ENCODE measurements at places on chromosomes 2 and 18.

DNA sequence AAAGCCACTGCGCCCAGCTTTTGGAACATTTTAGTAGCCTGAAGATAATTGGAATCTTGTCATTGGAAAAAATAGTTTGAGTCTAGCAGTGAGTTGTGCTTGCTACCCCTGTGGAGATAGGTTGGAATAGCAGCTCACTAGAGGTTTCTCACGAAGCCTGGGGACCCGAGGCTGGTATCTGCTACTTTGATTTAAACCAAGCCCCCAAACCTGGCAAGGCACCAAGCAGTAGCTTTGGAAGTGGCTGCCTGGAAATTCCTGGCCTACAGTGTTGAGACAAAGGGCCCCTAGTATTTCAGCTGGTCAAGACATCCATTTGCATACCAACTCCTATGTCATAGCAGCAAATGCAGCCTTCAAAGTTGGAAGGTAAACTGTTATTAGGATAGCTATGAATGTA is 42.1 kb downstream of the NOP58 start:
- DNase-seq: no peak

DNA sequence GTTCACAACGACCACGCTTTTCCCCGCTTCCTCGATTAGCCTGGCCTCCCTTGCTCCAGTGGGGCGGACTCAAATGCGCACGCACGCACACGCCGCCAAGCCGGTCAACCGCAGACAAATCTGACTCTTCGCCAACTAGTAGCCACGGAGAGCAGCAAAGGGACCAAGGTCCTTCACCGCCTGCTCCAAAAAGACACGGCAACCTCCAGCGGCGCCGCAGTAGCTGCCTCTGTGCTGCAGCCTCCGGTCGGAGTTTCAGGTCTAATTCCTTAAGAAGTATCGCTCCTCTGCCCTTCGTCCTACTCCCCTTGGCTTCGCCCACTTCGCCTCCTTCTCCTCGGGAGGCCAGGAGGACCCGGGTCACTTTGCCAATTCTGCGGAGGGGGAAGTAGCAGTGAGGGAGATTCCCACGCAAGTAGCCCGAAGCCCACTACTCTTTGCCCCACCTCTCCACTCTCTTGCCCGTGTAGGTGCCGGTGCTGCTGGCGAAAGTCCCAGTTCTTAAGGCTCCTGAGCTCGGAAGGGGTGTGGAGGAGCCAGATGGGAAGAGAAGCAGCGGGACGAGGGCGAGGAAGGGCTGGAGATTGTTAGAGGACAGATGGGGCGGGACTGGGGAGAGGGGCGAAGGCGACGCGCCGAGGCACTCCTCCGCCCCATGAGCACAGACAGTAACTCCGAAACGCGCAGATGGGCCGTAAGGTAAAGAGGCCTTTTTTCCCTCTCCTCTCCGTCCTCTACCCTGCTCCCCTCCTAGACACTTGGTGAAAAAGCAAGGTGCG is 615 bp downstream of the AKAIN1 start:
- no peak for DNase-seq

- no peak for DNase-seq
Measured at GRCh38 chr2:237210763-237211162, 125.1 kb downstream of the COPS8 start.

- no peak for DNase-seq
Measured at GRCh38 chr2:120237491-120237902, 14.3 kb upstream of the TMEM185B start.

GRCh38 chr2:171763602-171764001 is 76.3 kb downstream of the DYNC1I2 start:
- DNase-seq: no peak

GRCh38 chr18:24502667-24503523 is 42.5 kb downstream of the HRH4 start:
- DNase-seq: no peak

DNA sequence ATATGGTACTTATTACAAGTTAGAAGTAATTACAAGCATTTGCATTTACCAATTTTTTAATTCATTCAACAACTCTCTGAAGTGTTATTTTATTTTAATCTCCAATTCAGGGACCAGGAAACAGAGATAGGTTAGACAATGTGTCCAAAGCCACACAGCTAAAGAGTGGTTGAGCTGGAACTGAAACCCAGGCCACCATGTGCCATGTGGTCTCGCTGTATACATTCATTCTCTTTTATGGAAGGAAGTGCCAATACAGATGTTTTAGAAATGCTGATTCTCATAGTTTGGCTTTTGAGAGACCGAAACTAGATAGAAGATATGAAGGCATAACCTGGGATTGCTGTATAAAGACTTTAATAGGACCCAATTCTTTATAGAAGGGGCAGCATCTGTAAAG is 684.6 kb upstream of the ID2 start:
- no peak for DNase-seq

GRCh38 chr2:70532244-70532935 is 21.2 kb downstream of the TGFA start:
- no peak for DNase-seq

- no peak for DNase-seq
Measured at GRCh38 chr2:129004485-129004884, 685.8 kb upstream of the HS6ST1 start.

GRCh38 chr2:180227461-180227860 is 220.4 kb upstream of the CWC22 start:
- no peak for DNase-seq

DNA sequence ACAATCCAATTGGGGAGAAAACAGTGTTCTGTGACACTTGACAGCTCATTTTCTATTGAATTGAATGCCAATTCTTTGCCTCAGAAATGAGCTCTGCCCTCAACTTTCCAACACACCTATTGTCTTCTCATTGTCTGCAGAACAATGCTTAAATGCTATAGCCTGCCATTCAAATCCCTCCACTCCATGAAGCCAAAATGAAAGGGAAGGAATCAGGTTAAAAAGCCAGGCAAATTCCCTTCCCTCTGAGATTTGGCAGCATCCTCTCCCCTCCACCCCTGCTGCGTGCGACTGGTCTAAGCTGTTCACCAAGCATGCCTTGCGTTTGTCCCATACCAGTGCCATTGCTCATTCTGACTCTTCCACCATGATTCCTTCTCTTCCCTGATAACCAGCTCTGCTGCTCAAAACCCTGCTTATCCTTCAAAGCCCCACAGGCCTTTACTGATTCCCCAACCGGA is 32.4 kb upstream of the TMEM131 start:
- no peak for DNase-seq

DNA sequence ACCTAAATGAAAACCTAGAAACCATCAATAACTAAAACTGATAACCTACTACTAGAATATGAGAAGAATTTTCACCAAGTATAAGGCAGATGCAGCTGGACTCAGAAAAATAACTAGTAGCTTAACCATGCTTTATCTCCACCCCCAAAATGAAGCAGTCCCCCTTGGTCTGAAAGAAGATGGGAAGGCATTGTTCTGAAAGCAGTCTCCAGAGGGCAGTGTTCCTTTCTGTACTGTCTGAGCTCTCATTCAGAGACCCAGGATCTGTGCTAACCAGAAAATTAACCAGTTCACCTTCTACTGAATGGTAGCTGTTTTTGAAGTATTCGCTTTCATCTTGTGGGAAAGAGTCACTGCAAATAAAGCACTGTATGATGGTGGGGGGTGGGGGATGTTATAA is 273.0 kb downstream of the PDE11A start:
- no peak for DNase-seq

- DNase-seq: no peak
Measured at GRCh38 chr18:24827501-24827900, 367.1 kb downstream of the HRH4 start.

- DNase-seq: no peak
Measured at GRCh38 chr2:204538182-204539018, 6.9 kb upstream of the PARD3B start.

DNA sequence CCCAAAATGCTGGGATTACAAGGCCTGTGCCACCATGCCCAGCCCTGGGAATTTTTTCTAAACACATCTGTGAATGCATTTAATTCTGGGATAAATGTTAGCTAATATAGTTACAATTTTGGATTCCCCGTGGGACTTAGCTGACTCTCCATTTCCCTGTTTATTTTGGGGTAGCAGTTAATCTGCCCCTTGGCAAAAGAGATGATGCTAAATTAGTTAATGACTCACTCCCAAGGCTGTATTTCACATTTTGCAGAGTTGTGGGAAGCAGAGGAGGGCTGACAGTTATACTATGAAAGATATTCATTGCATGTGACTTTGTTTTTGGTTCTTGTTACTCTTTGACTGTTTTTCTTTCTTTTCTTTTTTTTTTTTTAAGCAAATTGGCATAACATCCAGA is 3.2 kb downstream of the MTHFD2 start:
- no peak for DNase-seq

DNA sequence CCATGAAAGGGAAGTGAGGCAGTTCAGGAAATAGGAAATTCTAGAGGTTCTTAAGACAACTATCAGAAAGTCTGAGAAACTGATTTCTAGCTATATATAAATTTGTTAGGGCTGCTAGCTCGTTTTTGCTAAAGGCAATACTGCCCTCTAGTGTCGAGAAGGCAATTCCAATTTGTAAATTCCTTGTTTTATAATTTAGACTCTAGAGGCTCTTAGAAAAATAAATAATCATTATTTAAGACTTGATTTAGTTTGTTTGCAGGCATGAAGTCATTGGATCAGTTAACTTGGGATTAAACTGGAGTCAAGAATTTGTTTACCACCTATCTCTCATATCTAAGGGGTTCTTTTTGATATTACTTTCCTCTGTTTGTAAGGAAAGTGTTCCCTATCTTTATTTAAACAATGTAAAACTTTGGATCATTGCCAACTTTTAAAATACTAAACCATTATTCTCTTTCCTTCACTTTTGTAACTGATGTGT is 66.2 kb downstream of the ACVR2A start:
- DNase-seq: no peak

DNA sequence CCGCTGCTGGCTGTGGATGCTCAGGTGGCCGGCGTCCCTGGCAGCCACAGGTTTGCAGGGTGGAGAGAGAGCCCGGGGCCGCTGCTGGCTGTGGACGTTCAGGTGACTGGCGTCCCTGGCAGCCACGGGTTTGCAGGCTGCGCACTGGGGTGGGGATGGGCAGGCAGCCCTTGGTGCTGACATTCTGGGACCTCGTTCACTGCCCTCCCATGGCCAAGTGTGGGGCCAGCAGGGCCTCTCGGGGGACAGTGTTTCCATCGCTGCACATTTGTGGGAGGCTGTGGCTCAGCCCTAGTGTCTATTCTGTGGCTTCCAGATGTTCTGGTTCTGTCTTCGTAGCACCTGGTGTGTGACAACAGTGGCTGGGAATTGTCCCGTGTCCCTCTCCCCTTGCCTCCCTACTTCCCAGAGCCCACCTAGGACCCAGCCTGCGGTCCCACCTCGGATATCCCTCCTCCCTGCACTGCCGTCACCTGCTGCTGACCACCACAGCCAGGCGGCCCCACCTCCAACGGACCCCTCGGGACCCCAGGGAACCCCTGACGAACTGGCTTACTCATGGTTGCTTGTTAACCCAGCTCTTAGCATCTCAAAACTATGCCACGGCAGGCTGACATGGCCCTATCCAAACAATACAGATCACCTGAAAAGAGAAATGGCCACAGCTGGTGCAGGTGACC is 915 bp downstream of the CROCC2 start:
- no peak for DNase-seq
